Foreskin keratinocyte (primary cell): ENCODE measurements at places on chromosomes 6 and 20. TPM values are rescaled to one million over a fixed set of nuclear protein-coding genes. Genes with fewer than 3 reads are reported as not detected.

- DNase-seq, result no peak
Observed at GRCh38 chr20:13205848-13206434, 15.1 kb upstream of the ISM1 start.

- no peak for DNase-seq
Observed at GRCh38 chr20:62496568-62497218, 20.9 kb upstream of the GATA5 start.

Gene BPIFB2
- total RNA-seq, result not detected in 2 replicates

DNA sequence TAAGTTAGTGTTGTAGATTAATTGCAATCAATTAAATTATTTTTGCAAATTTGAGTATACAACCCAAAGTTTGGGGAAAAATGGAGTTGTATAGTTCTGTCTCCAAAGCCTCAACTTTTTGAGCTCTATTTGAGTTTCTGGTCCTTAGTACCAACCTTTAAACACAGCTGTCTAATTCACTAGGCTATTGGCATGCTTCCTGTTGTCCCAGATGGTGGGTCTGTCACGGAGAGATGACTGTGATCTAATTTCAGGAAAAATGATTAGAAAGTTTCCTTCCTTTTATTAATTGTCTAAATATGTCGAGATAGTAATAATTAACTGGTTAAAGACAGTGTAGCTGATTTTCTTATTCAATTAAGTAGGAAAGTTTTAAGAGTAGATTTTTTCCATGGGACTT, 109.6 kb downstream of the SCAF8 start:
- DNase-seq, result no peak

Gene SIRPB2
- total RNA-seq, result 0.28 and 0.48 TPM in 2 replicates
